WERI-Rb-1 (cell line): ENCODE measurements at places on chromosomes 7 and 10.

- no peak for DNase-seq
Observed at GRCh38 chr7:149721084-149721601, 52.2 kb downstream of the ZNF467 start.

DNA sequence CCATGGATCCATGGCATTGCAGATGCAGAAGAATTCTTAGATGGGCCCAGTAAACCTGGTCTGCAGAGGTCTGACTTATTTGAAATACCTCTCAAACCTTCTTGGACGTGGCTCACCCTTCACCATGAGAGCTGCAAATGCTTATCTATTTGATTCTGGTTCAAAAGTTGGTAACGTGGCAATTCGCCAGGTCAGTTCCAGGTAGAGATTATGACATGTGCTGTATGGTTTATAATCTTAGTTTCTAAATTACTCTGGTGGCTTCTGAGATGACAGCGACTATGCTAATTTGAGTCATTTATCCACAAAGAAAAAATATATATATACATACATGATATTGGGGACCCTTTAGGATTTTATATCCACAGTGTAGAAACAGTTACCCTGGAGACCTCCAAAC is 68.8 kb downstream of the NRP1 start:
- DNase-seq, result no peak

GRCh38 chr10:95196046-95196445 is 2.0 kb downstream of the ACSM6 start:
- DNase-seq, result no peak

DNA sequence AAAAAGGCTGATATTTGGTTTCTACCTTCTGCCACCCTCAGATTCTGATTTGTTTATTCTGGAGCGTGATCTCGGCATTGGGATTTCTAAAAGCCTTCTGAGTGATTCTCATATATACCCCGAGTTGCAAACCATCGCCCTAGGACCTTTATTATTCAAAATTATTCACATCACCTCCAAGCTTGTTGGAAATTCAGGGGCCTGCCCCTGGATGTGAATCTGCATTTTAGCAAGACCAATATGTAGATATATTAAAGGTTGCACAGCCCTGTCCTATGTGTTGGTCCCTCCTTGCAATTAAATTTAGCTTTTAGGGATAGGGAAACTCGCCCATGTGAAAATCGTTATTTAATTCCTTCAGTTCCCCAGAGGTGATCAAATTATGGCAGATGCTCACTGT is 9.0 kb upstream of the CHN2 start:
- DNase-seq, result no peak

- DNase-seq, result no peak
Observed at GRCh38 chr7:104943502-104944343, 70.3 kb upstream of the KMT2E start.

GRCh38 chr10:118978316-118978997 is 51.1 kb upstream of the NANOS1 start:
- DNase-seq, result no peak

DNA sequence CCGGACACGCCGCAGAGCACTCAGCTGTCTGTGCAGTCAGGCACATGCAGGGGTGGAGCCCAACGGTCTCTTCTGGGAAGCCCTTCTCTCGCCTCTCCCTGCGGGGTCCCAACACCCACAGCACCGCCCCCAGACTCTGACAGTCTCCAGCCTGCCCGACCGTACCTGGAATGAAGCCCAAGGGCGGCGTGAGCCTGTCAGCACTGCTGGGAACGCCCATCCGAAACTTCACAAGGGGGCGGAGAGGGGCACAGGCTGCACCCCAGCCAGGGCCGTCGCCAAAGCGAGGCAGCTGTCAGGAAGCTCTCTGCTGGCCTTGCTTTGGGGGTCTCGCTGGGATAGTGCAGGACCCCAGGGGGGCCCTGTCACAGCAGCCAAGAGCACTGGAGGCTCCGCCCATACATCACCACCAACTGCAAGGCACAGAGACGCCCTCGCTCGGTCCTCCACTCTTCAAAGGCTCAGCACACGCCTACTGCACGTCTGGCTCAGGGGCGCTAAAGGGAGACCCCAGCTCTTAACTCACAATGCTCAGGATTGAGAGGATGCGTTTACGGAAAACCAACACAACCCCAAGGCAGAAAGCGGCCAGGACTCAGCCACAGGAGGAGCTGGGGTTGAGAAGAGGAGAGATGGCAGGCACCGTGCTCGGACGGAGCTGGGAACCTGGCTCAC is 30.9 kb downstream of the MAD1L1 start:
- no peak for DNase-seq

GRCh38 chr7:91414734-91415133 is 150.5 kb downstream of the FZD1 start:
- no peak for DNase-seq

GRCh38 chr10:35903021-35903420 is 260.9 kb upstream of the FZD8 start:
- DNase-seq, result no peak

DNA sequence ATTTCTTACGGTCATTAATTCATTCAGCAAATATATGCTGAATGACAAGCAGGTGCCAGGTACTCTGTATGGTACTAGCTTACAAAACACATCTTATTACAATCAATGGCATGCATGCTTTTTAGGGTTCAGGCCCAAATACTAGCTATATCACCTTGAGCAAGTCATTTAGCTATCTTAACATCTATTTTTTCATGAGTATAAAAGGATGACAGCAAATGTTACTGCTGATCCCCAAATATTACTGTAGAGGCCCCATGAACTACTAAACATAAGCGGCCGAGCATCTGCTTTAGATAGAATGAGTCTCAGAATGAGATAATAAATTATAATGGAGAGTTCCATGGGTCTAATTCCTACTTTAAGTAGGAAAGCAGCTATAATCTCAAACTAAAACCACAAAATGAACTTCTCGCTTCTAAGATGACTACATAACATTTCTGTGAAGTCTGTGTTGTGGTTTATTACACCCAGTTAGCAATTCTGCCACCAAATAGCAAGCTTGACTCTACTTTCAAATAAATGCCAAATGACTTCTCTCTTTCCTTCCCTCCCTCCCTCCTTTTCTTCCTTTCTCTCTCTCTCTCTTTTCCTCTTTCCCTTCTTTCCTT is 113.7 kb upstream of the LRRN3 start:
- no peak for DNase-seq

DNA sequence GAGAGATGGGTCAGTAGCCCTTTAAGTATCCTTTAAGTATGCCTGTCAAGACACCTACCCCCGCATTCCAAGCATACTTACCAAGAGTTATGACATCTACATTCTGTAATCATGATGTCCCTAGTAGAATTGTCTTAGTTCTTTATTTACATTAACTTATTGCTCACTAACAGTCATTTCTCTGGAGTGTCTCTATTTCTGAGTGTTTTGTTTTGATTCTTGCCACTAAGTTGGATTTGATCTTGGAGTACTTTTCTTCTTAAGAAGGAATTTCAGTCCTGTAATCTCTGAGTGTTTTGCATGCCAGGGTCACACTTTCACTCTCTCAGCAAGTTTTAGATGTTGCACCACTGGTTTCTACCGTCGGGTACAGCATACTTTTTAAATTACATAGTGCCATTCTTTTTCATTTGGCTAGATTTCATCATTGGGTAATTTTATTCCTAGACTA is 1053.9 kb downstream of the KCNMA1 start:
- no peak for DNase-seq

DNA sequence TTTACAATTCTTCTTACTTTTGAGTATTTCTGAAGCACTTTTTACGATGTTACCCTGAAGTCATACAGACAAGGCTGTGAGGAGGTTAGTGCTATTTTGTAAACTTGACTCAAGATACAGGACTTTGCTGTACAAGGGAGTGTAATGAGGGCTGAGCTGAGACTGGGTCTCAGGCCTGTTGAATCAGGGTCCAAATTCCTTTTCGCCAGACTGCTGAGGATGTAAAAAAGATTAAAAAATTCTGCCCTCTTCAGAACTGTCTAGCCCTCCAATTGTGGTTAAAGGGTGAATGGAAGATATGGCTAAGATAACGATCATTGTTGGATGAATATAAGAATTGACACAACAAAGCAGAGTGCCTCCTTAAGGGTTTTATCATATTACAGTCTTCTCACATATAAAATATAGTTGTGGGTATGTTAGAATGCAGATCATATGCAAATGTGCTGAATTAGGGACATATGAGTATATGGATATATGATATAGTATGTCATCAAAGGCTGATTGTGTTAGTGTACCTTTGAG is 165.4 kb downstream of the SUGCT start:
- DNase-seq, result no peak

DNA sequence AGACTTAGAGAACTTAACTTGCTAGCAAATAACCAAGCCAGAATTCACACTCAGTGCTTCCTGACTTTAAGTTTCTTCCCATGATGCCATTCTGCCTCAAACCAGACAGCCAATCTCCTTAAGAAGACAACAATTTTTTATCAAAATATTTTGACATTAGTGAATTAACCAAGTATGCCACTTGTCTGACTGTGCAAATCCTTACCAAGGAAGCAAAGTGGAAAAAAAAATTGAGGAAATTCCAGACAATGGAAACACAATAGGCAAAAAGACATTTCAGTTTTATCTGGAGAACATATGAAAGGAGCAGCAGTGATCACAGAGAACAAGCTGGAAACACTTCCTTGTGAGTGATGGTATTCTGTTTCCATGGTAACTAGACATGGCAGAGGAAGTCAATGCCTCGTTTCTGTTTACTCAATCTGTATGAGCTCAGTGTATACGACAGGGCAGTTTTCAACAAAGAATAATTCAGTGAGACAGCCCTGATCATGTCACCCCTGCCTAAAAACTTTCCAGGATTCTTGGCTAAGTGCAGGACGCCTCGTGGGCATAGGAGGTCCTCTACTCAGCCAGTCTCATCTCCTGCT is 114.2 kb downstream of the DYNC1I1 start:
- DNase-seq, result no peak

GRCh38 chr7:88396295-88396947 is 89.7 kb upstream of the STEAP4 start:
- DNase-seq, result no peak

GRCh38 chr10:26368463-26368862 is 69.7 kb upstream of the APBB1IP start:
- no peak for DNase-seq

DNA sequence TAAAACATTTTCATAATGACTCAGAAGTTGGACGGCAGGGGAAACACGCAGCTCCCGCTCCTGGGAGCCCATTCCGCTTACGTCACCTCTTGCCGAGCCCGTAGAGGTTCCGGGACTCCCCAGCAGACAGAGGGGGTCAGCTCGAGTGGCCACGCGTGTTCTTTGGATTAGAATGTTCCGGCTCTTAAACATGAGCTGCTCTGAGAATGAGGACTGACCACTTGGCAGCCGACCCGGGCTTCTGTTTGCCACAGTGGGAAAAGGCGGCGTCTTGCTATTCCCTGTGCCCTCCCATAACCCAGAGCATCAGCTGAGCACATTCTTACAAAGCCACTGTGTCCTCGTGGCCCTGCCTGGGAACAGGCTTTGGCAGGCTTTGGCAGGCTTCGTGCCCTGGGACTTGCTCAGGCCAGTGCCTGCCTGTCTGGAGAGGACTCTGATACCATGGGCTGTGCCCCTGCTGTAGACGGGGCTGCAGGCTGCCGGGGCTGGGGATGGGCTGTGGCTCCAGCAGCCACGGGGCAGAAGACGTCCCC is 40.1 kb downstream of the PFKP start:
- no peak for DNase-seq

GRCh38 chr7:24349339-24349738 is 65.3 kb downstream of the NPY start:
- no peak for DNase-seq

DNA sequence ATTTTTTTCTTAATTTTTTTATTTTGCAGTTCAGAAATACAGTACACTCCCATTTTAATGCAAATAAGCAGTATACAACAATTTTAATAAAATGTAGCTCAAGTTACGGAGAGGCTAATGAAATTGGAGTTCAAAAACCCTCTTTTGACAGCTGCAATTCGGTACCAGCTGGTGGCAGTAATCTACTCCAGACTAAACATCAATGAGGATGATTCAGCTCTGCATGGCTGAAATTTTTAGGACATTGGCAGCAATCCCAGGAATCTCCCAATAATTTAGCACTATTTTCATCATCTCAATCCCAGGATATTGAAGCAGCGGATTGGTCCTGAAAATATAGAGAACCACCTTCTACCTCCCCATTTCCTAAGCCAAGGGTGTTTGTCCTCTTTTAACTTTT is 278.8 kb downstream of the CACNA2D1 start:
- DNase-seq, result no peak

DNA sequence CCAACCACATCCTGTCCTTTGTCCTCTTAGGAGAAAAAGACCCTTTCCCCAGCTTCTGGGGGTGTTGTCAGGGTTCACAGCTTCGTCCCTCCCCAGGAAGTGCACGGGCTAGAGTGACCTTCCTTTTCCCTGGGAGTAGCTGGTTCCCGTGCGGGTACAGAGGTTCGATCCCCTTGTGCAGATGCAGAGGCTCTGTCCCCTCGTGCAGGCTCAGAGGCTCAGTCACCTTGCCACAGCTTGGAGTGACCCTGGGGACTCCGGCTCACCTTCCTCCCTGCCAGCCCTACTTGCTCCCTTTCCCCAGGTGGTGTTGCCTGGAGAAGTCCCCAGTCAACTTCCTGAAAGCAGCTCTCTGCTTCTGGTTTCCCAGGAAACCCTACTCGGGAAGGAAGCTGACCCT is 60.0 kb upstream of the TCERG1L start:
- no peak for DNase-seq

DNA sequence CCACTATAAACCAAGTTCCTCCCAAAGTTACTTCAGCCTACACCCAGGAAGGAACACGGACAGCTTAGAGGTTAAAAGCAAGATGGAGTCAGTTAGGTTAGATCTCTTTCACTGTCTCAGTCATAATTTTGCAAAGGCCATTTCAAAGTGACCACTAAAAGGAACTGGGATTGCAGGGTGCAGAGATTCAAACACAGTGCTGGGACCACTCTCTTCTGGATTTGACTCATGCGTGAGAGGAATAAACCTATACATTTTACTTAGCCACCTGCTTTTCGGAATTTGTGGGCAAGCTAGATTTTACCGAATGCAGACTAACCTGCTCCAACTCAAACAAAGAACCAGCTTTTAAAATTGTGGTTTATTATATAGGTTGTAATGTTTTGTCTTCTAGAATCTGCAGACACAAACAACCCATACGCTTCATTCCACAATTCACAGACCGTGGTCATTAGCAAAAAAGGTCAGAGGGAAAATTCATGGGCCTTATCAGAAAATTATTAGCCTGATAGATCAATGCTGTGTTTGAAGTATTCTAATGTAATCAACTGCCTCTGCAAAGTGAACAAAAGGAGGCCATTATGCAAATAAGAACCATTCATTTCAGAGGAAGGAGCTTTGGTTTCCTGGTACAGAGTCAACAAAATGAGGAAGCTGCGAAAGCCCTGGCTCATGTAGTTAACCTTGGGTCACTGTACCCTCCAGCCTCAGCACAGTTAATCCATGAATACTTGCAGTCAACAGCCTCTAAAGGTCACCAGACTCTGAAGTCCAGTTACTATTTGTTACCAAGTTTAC is 342.7 kb upstream of the KLF6 start:
- no peak for DNase-seq

DNA sequence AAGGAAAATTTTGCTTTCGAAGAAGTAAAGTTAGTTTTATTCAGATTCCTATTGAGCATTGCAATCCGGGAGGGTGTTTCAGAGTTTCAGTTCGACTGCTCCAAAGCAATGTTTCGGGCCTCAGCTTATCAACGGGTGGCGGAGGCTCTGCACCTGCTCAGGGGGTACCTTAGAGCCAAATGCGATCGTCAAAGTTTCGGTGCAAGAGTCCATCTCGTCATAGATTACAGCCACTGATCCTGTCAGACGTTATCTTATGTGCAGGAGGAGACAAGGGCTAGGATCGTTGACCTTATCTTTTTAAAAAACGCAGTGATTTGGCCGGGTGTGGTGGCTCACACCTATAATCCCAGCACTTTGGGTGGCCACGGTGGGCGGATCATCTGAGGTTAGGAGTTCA is 3.8 kb upstream of the COX19 start:
- DNase-seq, result no peak

- no peak for DNase-seq
Observed at GRCh38 chr10:14926061-14926470, 27.8 kb downstream of the DCLRE1C start.
